Nasal cavity respiratory epithelium epithelial cell of viscerocranial mucosa (primary cell): ENCODE measurements at places on chromosomes 4 and X. TPM values are rescaled to one million over a fixed set of nuclear protein-coding genes. Genes with fewer than 3 reads are reported as not detected.

The PNMA5 gene
- not detected in 2 replicates for total RNA-seq

The CXorf66 gene
- not detected in 2 replicates for total RNA-seq

The SAGE1 gene
- total RNA-seq: not detected in 2 replicates

The KIAA1210 gene
- not detected in 2 replicates for total RNA-seq

The MAGEA2 gene
- not detected in 2 replicates for total RNA-seq

The NPY5R gene
- not detected in 2 replicates for total RNA-seq

The IL21 gene
- total RNA-seq: not detected in 2 replicates

The AFP gene
- total RNA-seq: not detected in 2 replicates
